ENCODE measurements at places on chromosomes 5 and 9.

GRCh38 chr9:112496074-112496722 is 9.6 kb downstream of the KIAA1958 start:
- DNase-seq: no peak

DNA sequence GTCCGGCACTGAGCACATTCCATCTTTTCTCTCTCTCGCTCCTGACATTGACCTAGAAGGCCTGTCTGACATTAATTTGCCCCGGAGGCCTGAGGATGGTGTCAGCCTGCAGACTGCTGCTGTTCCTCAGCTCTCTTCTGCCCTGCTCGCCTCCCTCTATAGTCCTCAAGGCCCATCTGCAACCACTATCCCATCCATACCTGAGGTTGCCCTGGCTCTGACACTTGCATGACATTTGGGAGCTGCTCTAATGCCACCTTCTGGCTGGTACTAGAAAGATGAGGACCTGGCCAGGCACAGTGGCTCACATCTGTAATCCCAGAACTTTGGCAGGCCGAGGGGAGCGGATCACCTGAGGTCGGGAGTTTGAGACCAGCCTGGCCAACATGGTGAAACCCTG is 38.6 kb upstream of the GGTA1 start:
- no peak for DNase-seq

DNA sequence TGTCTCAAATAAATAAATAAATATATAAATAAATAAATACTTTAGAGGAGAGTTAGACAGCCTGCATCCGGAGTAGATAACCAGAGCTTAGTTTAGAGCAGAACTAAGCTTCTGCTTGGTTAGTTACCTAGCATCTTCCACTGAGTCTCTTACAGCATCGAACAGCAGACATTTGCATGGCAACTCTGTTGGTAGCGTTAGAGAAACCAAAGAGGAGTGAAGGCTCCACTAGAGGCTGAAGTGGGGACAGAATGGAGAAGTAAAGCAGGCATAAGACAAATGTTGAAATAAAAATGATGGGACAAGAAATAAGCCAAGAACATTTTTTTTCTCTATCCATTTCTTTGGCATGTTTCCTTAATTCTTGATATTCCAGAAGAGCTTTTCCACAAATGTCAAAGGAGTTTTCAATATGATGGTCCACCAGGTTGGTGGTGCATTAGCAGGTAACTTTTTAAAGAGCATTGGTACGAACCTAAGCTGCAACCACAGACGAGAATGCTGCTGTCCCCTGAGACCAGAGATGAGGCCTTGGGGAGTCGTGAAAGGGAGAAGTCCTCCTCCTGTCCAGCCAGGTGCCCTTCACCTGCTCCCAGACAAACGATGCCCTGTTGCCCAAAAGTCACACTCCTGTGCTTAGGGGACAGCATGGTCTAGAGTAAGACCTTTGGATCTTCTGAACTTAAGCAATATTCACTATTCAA is 438.3 kb downstream of the DIRAS2 start:
- no peak for DNase-seq

DNA sequence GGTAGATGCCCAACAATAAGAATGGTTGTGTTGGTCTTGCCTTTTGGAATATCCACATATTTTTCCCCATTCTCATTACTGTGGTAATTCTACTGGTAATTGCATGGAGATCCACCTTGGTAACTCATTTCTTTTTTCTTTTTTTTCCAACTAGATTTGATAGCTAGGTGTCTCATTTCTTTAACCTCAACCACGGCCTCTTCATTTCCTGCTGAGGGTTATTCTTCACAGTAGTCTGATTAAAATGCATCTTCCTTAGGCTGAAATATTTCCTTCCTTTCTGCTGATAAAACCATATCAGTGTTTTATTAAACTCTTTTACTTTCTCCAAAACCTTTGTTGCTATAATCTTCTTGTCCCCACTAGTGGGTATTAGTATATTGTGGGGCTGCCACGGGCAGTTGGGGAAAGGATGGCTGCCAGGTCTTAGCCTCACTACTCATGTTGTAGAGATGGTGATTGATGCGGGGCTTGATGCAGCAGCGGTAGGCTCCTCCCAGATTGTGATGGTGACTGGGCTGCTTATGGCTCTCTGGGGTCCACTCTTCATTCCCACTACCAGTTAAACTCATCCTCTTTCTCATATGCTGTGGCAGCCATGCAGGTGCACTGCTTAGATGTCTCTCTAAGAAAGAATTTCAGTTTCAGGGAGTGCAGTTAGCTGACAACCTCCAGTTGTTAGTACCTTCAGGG is 35.9 kb downstream of the KIF2A start:
- DNase-seq: peak; percentile 16

DNA sequence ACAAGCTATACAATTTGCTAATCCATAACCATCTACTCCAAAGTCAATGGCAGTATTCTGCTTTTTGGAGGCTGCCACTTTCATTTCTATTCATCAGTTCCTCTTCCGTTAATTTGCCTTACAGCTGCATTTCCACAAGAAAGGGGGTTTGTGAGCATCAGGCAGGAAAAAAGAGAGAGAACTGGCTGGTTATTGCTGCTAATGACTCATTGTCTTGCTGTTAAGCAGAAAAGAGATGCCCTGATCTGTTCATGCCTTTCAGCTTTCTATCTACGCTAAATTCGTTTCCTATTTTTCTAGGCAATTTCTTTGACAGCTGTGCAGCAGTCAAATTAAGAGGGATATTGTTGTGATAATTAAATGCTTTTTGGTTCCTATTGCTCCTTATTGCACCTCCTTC is 65.9 kb upstream of the GNAQ start:
- no peak for DNase-seq

GRCh38 chr5:132098151-132098594 is 24.6 kb downstream of the CSF2 start:
- DNase-seq: no peak

DNA sequence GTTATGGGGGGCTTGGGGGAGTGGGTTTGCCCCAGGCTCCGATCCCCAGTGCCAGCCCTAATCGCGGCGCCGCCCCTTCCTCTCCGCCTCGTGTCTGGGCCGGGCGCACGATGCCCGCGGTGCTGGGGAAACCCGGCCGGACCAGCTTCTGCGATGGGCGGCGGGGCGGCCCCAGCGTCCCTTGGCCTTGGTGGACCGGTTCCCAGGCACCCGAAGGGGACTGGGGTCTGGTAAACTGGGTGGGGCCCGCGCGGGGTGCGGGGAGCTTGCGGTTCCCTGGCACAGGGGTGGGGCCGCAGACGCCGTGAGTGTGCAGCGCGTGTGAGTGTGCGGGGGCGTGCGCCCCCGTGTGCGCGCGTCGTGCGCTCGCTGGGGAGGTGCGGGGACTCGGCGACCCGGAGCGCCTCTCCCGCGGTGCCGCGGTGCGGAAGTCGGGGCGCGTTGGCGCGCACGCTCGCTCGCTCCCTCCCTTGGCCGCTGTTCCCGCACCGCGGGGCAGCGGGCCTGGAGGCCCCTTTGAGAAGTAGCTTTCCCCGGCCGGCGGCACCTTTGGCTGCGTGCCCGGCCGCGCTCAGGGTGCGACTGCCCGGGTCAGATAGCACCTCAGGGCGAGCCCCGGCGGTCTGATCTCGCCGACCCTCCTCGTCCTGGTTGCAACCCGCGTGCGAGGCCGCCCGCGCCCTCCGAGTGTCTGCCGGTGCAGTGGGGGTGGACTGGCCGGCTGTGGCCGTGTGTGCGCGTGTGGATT is 568 bp downstream of the MACIR start:
- DNase-seq: peak; percentile 71

GRCh38 chr5:176944268-176944667 is 45.1 kb upstream of the HK3 start:
- no peak for DNase-seq

DNA sequence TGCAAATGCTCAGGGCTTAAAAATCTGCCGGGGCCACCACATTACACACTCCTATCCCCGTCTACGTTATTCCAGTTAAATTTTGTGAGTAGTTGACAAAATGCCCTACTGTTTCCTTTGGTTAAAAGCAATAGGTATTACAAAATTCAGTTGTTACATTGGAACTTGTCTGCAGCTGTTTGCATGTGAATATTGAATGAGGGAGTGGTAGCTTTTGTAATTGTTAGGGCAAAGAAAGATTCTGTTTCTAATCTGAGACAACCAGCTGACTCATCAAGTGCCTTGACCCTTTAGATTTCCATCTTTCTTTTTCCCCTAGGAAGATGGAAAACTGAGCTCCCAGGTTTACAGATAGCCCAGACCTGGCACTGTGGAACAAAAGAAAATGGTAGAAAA is 30.2 kb downstream of the MAML1 start:
- no peak for DNase-seq

DNA sequence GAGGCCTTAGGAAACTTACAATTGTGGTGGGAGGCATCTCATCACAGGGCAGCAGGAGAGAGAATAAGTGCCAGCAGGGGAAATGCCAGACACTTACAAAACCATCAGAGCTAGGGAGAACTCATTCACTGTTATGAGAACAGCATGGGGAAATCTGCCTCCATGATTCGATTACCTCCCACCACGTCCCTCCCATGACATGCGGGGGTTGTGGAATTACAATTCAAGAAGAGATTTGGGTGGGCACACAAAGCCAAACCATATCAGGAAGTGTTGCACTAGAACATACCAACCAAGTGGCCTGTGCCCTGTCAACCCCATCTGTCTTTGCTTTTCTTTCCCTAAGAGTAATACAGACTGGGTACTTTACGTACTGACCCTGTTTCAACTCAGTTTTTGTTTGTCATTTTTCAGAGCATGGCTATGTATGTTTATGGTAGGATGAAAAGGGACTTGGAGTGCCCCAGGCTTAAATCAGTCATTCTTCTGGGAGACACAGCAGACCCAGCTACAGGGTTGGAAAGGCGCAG is 58.3 kb upstream of the TGFBR1 start:
- no peak for DNase-seq

- DNase-seq: peak; percentile 97
These were observed at the start of gene RIOK2 for GRCh38 chr5:97183100-97183929. TSS of gene RIOK2 (minus strand) at chr5:97183247. CDS start at chr5:97183191, 56 bp downstream.

DNA sequence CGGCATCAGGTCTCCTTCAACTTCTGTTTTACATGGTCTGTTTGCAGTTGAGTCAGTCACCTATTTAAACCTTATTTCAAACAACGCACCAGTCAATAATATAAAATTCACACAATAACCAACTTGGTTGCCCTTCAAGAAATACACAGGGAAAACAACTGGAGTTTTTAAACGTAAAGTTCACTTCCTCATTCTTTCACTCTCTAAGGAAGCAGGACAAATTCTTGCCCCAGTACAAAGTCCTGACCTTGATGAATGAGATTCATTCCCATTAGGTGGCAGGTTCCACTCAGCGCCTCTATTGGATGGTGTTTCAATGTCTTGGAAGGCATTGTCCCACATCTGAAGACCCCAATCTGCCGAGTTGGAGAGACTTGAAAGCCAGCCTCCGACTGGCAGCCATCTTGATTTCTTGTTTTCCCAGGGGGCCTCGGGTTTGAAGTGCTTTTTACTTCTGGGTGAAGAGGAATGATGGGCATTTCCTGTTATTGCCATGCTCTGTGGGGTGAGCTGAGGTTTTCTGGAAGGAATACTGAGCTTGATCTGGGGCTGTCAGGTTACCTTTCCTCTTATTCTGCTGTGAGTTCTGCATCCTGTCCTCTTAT is 105.0 kb downstream of the ACER2 start:
- no peak for DNase-seq

DNA sequence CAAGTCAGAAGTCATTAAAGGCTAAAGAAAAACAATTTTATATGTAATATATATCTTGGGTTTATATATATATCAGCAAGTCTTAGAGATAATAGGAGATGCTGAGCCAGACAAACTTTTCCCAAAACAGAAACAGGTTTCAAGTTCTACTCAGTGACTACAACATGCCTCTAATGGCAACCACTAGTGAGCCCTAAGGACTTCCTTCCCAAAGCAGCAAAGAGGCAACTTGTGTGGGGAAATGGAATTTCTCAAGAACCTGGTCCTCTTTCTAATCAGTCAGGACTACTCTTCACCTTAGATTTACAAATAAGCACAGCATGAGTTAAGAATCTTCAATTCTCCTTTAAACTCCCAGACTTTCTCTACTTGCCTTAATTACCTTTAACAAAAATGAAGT is 17.6 kb downstream of the RNF38 start:
- DNase-seq: no peak

DNA sequence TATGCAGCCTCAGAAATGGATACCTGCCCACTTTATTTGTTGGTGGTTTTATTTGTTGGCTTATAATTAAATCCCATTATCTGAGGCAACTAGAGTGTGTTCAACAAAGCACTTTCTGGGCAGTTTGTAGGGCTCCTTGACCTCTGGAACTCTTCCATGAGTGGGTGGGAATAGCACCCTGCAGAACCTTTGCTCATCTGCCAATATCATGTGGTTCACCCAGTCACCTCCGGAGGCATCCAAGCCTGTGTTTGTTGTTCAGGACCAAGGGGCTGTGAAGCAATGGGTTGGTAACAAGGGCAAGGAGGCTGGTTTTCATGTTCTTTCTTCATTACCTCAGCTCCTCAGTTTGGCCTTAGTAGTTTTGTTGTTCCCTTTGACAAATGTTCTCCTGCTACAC is 314.0 kb downstream of the NDUFS4 start:
- no peak for DNase-seq

- DNase-seq: no peak
These were observed 29.7 kb downstream of the PCA3 start for GRCh38 chr9:76793784-76794431.

- no peak for DNase-seq
These were observed 275.1 kb downstream of the SLF1 start for GRCh38 chr5:94893412-94894135.

DNA sequence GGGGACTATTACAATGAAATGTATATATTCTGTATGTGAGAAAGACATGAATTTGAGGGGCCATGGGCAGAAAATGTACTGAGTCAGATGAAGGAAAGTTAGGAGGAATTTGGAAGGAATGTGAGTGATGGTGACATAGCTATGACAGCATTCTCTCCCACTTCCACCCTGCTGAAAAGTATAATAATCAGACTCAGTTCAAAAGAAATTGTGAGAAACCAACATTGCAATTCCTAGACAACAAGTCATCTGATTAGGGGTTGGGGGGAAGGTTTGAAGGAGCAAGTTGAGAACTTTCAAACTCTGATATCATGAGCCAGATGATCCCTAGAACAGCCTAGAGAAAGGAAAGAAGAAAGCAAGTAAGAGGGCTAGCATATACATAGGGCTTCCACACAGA is 370.6 kb downstream of the DMRTA1 start:
- no peak for DNase-seq

DNA sequence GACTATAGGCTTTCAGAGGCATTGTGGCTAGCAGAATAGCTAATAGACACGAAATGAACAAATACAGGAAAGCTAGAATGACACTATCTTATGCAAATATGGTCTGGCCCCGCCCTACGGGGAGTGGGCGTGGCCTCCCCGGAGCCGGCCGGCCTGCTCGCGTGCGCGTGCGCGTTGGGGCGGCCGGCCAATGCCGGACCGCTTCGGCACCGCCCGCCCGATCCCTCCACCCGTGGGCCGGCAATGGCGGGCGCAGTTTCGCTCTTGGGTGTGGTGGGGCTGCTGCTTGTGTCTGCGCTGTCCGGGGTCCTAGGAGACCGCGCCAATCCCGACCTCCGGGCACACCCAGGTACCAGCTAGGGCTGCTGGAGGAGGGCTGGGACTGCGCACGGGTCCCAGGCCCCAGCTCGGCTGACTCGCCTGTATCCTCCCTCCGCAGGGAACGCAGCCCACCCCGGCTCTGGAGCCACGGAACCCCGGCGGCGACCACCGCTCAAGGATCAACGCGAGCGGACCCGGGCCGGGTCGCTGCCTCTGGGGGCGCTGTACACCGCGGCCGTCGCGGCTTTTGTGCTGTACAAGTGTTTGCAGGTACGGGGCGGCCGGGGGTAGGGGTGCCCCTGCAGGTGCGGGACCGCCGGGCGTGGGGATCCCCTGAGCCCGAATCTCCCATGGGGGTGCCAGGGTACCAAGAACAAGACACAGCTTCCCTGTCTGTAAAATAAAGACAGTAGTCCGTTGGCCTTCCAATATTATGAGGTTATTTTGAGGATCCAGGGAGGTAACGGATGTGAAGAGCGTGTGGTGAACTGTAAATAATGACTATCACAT is at the start of gene CCDC107:
Gene CCDC107, plus strand, starts transcription at position 156 of the 831 bp plus-strand sequence. Its CDS starts 88 bp downstream, at position 244.
- peak; percentile 85 for DNase-seq

Measured in CD4-positive, alpha-beta T cell treated with Interleukin-6 for 4 hours (primary cell).